AML-193 (cell line): ENCODE measurements at places on chromosomes 3 and 15.
A peak's percentile ranks its signal among the peaks of the same experiment; 100 is the strongest.

DNA sequence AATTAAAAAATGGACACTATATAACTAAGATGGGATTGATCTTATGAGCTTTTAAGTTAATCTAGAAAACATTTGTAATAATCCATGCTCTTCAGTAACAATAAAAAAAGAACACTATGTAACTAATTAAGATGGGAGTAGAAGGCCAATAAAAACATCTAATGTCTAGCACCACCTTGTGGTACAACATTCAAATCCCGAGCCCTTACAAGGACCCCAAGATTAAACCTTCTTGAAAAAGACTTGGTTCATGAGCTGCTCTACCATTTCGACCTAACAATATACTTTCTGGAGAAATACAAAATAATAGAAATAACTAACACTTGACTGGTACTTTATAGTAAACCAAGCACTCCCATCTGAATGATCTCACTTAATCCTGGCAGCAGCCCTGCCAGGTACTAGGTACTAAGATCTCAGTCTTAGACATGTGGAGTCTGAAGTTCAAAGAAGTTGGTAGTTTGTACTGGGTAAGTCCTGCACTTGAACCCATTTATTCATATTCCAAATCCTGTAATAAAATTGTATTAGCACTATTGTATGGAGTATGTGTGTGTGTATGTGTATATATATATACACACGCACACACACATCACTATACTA is 21.8 kb downstream of the METTL6 start:
- DNase-seq, result peak; percentile 40

DNA sequence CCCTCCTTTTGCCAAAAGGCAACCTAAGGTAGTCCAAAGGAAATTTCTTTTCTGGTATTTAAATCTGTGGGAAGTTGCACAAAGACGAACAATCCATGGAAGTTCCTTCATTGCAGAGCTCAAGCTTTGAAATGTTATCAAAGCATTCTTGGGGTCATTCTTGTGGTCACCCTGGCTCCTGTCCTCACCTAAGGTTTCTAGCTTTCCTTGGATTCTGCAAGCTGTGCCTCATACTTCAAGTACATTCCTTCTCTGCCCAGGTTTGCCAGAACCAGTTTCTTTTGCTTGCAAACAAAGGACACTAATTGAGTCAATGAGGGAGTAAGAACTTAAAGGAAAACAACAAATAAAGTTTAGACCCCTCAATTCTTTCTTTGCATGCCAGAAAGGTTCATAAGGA is 329.8 kb upstream of the PDZRN3 start:
- no peak for DNase-seq

- DNase-seq, result no peak
Observed at GRCh38 chr3:172911142-172911541, 160.6 kb downstream of the ECT2 start.

- no peak for DNase-seq
Observed at GRCh38 chr3:182104881-182105280, 393.2 kb downstream of the SOX2 start.

GRCh38 chr3:3476669-3477068 is 297.2 kb upstream of the CRBN start:
- no peak for DNase-seq

GRCh38 chr3:134309987-134310700 is 59.5 kb upstream of the RYK start:
- DNase-seq, result no peak

GRCh38 chr3:129226374-129226773 is 23.0 kb upstream of the COPG1 start:
- DNase-seq, result peak; percentile 44

GRCh38 chr3:196778755-196779154 is 39.1 kb downstream of the PAK2 start:
- DNase-seq, result no peak

DNA sequence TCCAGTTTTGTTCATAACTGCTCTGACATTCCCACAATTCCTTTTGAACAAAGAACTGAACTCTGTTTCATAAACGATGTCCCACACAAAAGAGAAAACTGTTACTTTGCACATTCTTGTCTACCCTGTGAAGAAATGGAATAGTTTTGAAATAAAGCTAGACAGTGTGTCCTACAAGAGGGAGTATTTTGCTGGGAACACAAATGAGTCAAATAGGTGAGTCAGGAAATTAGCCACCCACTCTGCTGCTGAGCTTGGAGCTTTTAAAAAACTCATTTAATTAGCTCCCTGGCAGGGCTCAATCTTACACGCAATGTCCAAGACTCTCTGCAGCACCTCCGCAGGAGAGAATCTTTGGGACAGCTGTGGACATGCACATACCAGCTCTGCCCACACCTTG is 193.4 kb downstream of the SLC9A9 start:
- DNase-seq, result no peak

DNA sequence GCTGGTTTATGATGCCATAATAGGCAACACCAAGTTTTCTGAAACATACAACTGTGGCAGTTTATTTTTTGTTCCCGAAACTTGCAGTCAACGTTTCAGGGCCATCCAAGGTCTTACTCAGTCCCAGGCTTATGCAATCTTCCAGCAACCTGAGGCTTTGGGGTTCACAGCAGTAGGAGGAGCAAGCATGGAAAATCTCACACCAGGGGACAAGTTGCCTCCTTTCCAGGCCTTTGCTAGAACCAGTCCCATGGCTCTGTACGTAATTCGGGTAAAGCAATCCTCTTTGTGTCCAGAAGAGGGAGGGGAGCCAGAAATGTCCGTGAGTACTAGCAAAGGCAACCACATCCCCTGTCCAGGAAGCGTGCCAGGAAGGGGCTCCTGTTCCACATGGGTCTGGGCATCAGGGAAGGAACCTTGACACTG is 4.7 kb upstream of the FAM240A start:
- DNase-seq, result no peak
